Activated CD4-positive, alpha-beta memory T cell treated with anti-CD3 and anti-CD28 coated beads for 36 hours (primary cell): ENCODE measurements at places on chromosomes 5 and 9. TPM values are rescaled to one million over a fixed set of nuclear protein-coding genes. Genes with fewer than 3 reads are reported as not detected.

- DNase-seq = peak; percentile 57
These were observed 1.1 kb downstream of the HNRNPA0 start for GRCh38 chr5:137752905-137753690.

GRCh38 chr5:149285153-149285552 lies 13.5 kb downstream of the AFAP1L1 start:
- no peak for DNase-seq

DNA sequence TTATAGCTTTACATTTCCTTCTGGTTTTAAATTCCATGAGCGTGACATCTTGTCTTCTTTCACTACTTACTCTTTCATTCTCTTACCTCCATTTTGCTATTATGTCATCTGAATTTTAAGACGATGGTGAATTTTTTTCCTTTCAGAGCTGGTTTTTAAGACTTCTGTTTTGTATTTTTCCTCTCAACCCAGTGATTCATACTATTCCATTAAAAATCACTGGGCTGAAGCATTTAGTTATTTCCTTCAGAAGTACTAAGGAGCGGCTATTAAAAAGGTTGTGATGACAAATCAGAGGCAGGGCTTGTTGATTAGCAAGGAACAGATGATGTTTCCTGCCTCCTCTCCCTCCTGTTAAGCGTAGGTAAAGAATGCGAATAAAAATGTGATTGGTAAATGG lies 16.5 kb downstream of the AGXT2 start:
- no peak for DNase-seq

- no peak for DNase-seq
These were observed 14.2 kb downstream of the AP3B1 start for GRCh38 chr5:78280261-78280660.

- DNase-seq = peak; percentile 31
These were observed 3.0 kb upstream of the HRCT1 start for GRCh38 chr9:35903049-35903448.

- DNase-seq = no peak
These were observed 1.8 kb downstream of the IL6ST start for GRCh38 chr5:55993013-55993412.

DNA sequence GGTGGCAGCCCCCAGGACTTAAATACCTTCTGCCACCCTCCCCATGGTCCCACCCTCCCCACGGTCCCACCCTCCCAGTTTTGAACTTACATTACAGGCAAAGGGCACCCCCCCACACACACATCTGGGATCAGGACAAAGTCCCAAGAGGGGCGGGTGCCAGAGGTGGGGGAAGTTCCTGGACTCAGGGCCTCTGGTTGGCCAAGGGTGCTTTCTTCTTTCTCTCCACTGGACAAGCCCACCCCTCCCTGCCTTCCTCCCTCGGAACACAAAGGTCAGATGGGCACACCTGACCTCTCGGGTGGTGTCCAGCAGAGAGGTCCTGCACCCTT lies 19.1 kb upstream of the RALGDS start:
- DNase-seq = no peak

DNA sequence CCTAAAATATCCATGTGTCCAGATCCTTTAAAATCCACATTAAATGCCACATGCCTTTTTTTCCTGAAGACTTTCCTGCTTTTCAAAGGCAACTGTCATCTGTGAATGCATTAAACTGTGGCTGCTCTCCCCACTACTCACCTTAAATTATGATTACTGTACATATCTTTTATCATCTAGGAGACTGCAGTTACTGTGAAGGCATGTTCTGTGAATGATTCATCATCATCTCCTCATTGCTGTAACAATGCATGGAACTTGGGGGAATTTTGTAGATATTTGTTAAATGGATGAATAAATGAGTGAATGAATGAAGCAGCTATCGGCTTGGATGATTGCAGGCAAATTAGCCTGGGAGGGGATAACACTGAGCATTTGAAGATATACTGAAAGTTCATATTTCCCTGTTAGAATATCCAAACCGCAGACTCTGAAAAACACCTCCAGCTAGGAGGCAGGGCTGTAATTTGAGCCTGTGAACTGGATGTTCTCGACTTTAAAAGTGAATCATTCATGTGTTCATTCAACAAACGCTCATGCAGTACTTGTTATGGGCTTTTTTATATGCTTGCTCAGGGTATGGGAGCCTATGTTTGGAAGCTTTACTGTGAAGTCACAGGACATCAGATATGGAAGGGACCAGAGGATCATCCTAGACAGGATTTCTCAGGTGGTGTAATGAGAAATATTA lies 519.2 kb downstream of the KIF4B start:
- no peak for DNase-seq

DNA sequence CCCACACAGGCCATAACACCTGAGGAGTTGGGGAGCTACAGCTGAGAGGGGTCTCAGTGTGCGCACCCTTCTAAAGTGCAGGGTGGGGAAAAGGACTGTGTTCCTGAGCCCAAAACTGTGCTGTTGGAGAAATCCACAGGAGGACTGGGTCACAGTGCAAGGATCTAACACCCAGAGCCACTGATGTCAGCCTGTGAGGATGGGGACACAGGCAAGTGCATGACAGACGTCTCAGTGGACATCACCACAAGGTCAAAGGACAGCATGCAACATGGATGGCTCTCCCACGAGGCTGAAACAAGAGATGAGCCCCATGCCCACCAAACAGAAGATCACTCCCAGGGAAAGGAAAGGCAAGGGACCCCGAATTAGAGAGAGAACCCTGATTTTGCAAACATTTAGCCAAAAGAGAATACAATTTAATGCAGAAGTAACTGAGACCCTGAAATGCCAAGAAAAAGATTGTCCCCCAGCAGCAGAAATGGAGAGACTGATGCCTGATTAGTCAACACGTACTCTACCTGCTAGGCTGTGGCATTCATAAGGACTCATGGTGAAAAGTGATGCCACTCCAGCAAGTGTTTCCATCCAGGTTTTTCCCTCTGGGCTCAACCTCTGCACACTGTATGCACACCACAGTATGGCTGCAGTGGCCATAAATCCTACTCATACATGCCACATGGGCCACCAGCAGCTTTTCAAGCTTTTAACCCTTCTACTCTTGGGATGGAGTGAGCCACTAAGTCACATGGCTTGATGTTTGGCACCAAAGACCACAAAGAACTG lies 14.2 kb downstream of the KLF9 start:
- no peak for DNase-seq

DNA sequence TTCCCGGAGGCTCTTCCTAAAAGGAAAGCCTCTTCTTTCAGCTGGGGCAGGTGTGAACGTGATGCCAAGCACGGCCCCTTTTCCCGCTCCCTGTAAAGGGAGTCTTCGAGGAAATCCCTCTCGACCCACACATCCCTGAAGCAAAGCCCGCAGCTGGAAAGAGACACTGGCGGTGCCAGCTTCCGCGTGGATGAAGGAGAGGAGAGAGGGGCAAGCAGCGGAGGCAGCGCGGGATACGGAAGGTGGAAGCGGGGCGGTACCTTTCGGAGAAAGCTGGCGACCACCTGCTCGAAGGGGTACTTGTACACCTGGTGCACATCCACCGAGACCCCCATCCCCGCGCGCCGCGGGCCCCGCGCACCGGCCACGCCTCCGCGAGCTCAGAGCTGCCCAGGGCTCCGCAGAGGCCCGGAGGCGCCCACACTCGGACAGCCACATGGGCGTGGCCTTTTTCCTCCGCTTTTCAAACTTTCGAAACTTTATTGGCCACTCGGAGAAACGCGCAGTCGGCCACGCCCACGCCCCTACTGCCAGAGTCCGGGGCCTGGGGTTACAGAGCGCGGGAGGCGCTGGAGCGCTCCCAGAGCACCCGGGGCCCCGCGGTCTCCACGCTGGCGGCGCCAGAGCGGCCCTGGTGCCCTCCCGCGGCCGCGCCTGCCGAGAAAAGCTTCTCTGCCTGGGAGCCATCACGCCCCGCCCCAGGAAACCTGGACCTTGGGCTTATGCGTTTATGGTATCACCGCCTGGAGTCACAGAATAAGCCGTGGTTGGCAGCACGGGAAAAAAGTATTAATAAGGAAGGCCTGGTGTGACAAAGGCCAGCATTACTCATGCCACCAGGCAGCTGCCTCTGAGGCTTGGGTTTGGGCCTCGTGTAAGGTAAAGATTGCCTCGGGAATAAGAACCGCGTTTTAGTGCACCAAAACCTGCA lies at the start of gene PRELID2:
Gene PRELID2 (minus strand): TSS at position 426 of the 931 bp plus-strand sequence. CDS start 91 bp downstream, at position 335.
- DNase-seq = peak; percentile 76

- DNase-seq = no peak
These were observed 155.5 kb upstream of the PPP1R2B start for GRCh38 chr5:156694598-156694997.

DNA sequence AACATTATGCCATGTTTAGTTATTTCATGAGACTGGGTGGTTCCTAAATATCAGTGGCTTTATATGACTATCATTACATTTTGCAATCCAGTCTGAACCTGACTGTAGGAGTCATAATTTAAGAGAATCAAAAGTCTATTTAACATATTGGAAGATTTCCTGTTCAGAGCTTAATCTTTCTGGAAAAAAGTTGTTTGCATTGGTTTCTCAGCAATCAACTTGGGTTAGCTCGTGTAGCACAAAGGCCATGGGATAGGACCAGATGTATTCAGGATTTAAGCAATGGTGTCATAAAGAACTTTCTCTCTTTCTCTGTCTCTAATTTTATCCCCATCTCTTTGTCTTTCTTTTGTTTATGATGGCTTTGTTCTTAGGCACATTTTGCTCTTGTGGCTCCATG lies 296.0 kb upstream of the KCNN2 start:
- DNase-seq = no peak

- DNase-seq = peak; percentile 80
These were observed 63.2 kb downstream of the ACER2 start for GRCh38 chr9:19471737-19472648.

DNA sequence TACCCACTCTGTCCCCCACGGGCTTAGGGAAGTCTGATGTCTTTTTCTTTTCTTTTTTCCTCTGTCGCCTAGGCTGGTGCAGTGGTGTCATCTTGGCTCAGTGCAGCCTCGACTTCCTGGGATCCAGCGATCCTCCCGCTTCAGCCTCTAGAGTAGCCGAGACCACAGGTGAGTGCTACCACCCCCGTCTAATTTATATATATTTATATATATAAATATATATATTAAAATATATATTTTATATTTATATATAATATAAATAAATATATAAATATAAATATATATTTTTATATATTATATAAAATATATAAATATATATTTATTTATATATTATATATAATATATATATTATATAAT lies 3.3 kb upstream of the ANXA2R start:
- no peak for DNase-seq

- DNase-seq = peak; percentile 82
These were observed 835 bp downstream of the MCIDAS start for GRCh38 chr5:55226027-55226933.

GRCh38 chr5:9898319-9898718 lies 268.2 kb upstream of the TAS2R1 start:
- no peak for DNase-seq

DNA sequence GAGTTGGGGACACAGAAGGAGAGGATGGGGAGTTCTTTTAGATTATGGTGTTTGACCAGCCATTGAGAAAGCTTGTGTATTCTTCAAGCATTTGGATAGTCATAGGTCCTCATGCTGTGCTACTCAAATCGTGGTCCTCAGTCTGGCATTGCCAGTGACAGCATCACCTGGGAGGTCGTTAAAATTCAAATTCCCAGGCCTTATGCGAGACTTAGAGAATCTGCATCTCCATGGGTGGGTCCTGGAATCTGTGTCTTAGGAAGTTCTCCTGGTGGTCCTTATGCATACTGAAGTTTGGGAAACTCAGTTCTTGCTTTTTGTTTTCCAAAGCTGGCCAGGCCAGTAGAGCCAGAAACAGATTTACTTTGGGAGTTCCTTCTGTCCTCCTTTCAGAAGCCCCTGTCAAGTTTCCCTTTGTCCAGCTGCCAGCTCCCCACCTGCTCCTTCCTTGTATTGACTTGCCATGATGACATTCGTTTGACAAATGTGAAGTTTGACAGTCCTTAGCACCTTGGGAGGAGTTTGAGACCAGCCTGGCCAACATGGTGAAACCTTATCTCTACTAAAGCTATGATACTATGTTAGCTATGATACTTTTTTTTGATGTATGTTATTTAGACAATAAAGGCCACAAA lies 95.6 kb downstream of the PALM2AKAP2 start:
- DNase-seq = no peak

Gene LIFR
- 0.14 TPM for total RNA-seq
